ENCODE measurements at places on chromosomes 16 and 17.

DNA sequence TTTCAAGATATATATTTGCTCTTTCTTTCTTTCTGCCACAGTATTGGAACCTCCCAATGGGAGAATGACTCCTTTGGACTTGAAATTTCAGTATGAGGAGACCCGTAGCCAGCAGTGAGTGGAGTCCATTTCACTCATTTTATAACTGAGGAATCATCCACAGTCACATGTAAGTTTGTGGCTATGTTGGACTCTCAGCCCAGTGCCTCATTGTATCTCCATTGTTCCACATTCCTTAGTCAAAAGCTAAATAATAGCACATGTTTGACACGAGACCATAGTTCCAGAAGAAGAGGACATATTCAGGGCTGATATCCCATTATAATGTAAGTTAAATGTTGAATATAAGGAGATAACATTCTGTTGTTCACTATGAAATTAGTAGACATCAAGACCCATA, 12.7 kb upstream of the SPAG9 start:
- DNase-seq = no peak

GRCh38 chr16:79816081-79816497, 215.6 kb upstream of the MAF start:
- DNase-seq = no peak

DNA sequence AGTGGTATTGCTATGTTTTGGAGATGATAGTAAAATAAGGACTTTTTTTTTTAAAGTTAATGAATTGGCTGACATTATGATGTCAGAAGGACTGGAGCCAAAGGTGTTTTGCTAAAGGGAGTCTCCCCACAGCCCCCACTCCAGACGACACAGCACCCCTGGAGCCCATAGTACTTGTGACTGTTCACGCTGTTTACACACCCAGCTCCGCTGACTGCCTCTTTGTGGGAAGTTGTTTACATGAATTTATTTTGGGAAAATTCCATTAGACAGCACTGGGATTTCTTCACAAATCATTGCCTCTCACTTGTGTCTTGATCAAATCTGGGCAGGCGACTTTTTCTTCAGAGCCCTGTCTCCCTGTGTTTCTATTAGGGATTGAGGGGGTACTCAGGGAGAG, 108.6 kb downstream of the C17orf67 start:
- no peak for DNase-seq

GRCh38 chr16:89685916-89686315, 573 bp upstream of the CDK10 start:
- no peak for DNase-seq

DNA sequence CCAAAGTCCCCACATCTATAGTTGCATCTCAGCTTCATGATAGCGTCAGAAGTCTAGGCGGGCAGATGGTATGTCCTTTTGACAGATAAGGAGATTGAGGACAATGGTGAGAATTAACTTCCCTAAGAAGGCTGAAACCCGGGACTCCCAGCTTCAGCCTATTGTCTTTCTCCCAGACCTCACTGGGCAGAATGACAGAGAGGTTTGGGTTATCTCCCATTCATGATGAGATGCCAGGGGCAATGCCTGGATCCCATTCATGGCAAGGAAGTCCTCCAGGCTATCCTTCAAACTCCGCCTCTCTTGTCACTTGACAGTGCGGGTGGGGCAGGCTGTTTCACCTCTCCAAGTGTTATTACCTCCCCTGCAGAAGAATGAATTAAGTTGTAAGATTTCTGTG, 100.3 kb downstream of the IRX5 start:
- no peak for DNase-seq

DNA sequence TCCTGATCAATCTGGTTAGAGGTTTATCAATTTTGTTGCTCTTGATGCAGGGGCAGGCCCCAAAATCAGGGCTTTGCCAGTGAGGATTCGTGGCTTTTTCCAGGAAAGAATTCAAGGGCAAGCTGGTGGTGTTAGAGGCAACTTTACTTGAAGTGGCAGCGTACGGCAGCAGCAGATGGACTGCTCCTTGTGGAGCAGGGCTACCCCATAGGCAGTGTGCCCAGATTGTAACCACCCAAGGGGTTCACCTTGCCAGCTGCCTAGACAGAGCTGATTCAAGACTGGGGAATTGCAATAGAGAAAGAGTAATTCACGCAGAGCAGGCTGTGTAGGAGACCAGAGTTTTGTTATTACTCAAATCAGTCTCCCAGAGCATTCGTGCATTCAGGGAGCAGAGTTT, 16.7 kb downstream of the DRC7 start:
- no peak for DNase-seq

GRCh38 chr16:64478252-64478906, 643.5 kb downstream of the CDH11 start:
- peak; percentile 53 for DNase-seq

- no peak for DNase-seq
Measured at GRCh38 chr17:39739885-39740356, 2.2 kb downstream of the GRB7 start.

GRCh38 chr16:55529018-55529417, 20.1 kb downstream of the LPCAT2 start:
- no peak for DNase-seq

DNA sequence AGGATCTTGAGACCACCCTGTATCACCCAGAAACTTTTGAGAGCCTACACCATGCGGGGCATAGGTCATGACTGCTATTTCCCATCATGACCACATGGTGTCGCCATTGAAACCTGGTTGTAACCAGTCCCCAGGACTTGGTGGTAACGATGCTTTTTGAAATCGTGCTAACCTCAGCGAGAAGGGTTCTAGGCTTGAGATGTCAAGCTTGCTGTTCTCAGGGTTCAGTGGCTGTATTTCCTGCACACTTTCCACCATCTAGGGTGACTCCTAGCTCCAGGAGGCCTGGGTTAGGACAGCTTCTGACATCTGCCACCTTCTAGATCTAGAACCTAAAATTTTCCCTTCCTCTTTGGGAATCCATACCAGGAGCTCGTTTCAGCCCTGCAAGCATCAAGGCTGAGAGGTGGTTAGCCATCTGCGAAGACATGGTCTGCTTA, 13.0 kb upstream of the SPNS3 start:
- peak; percentile 45 for DNase-seq

DNA sequence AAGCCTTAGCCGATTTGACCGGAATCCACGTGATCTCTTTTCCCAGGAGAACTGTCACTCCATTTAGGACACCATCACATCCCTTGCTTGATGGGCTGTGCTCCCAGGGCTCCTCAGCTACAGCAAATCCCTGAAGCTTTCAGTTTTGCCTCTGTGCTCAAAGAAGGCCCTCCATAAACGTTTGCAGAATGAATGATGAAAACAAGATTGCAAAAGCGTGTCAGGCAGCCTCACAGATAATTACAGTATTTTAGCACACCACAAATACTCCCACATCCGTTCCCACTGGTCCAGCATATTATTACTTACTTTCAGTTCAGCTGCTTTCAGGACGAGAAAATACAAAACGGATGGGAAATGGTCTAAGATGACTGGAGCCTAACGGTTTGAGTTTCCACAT, 84.6 kb downstream of the USP31 start:
- DNase-seq = peak; percentile 31

- DNase-seq = no peak
Measured at GRCh38 chr17:75683583-75683982, 16.4 kb downstream of the SAP30BP start.

DNA sequence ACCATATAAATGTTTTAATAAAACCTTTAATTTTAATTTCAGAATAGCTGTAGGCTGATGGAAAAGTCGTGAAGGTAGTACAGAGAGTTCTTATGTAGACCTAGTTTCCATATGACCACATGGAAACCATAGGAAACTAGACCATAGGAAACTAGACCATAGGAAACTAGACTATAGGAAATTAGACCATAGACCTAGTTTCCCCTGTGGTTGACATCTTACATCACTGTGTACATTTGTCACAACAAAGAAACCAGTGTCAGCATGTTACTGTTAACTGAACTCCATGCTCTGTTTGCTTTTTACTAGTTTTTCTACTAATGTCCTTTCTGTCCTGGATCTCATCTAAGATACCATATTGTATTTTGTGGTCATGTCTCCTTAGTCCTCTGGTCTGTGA, 14.6 kb downstream of the NUDT7 start:
- DNase-seq = no peak

- DNase-seq = no peak
Measured at GRCh38 chr17:31672161-31672819, 186.8 kb downstream of the COPRS start.

GRCh38 chr16:2808181-2808580, 8.9 kb upstream of the PRSS21 start:
- DNase-seq = no peak

GRCh38 chr16:11144122-11144521, 111.9 kb downstream of the SOCS1 start:
- no peak for DNase-seq

- DNase-seq = no peak
Measured at GRCh38 chr17:34723875-34724274, 144.5 kb downstream of the TMEM132E start.

- no peak for DNase-seq
Measured at GRCh38 chr16:28189245-28189644, 22.5 kb downstream of the XPO6 start.

DNA sequence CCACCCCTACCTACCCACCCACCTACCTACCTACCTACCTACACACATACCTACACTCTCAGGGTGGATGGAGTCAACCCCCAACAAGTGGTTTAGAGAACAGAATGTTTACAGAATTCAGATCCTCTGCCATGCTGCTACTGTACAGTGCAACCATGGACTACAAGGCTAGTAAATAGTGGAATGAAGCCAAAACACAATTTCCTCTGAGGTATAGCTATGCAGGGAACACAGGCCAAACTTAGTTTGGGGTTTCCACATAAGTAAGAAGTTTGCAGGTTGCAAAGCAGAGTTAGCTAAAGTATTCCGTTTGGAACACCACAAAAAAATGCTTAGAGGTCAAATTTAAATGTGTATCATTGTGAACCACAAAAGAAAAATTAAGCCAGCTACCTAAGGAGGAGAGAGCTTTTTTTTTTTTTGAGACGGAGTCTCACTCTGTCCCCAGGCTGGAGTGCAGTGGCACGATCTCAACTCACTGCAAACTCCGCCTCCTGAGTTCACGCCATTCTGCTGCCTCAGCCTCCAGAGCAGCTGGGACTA, 2.7 kb upstream of the AP1G1 start:
- no peak for DNase-seq

GRCh38 chr16:72942021-72942420, 105.9 kb downstream of the ZFHX3 start:
- DNase-seq = no peak

- DNase-seq = peak; percentile 66
Measured at GRCh38 chr17:17724307-17725010, 43.2 kb downstream of the RAI1 start.

GRCh38 chr16:31400191-31400590, 7.1 kb downstream of the ITGAD start:
- DNase-seq = no peak

- DNase-seq = no peak
Measured at GRCh38 chr17:41723801-41724475, 10.5 kb downstream of the HAP1 start.

DNA sequence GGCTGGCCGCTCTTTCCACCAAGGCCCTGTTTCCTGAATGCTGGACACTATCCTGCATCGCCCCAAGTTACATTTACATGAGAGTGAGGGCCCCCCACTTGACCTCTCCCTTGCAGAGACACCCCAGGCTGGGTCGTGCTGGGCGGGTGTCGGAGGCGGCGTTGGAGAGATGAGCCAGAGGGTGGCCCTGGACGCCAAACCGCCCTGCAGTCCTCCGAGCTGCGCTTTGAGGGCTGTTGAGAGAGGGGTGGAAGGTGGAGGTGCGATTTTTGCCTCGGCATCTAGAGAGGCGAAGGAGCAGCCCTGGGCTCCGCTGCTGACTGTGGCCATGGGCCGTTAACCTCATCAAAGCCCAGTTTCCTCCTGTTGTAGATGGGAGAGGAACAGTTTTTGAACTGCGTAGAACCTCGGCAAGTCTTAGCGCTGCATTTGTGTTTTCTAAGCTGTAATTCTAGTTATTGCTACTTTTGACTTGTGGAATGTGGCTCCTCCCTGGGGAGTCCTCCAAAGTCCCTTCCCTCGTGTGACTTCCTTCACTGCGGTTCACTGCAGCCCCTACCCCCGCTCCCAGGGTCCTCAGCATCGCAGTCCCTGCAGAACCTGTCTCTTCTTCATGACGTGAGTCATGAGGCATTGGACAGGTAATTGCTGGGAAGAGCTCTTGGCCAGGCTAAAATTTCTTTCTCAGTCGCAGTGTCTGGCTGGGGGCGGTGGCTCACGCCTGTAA, 986 bp upstream of the ELOB start:
- DNase-seq = no peak

GRCh38 chr17:14871921-14872320, 393.2 kb downstream of the PMP22 start:
- DNase-seq = no peak

DNA sequence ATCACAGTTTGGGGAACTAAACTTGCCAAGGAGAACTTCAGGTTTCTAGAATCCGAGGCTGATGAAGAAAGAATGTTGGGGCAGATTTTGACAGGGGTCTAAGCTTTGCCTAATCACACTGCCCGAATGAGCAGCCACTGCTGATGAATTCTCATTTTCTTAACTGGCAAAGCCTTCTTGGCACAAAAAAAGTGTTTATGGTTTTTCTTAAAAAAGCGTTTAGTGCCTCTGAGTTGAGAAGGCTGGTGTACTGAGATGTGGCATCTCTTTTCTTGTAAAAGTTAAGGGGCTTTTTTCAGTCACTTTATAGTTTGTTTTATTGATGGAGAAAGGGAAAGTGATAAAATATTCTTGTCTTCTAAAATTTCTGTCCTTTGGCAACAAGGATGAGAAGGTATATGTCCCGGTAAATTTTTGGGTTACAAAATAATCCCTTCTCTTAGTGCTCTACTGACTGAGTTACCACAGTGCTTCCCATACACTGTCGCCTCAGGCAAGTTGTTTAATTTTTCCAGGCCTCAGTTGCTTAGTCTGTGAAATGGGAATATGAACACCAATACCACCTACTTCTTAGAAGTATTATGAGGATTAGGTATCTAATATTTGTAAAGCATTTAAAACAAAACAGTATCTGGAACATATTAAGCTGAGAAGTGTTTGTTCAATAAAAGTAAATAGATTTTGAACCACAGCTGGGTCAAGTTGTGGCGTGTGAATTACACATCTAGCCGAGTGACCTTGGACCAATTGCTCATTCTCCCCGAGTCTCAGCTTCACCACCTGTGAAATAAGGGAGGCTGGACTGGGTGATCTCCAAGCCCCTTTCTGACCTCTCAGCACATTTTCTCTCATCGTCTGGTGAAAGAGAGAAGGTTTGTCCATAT, 320.8 kb downstream of the HAPSTR1 start:
- DNase-seq = no peak

DNA sequence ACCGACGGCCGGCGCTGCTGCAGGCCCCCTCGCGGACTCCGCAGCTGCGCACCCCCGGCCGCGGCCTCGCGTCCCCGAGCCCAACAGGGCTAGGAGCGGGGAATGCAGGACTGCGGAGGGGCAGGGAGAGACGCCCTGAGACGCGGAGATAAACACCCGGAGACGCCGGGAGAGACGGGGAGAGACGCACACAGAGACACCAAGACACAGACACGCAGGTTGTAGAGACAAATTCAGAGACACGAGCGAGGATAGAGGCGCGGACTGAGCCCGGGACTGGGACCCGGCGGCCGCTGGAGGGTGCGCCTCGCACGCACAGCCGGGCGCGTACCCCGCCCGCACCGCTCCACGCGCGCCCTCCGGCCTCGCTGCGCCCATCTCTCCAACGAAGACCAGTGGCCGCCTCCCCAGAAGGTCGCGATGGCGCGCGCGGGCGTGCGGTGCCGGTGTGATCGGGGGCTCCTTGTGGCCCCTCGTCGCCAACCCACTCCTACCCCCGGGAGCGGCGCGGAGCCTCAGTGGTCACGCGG, 902 bp downstream of the STAC2 start:
- DNase-seq = no peak

All from femur (tissue), 1 donor.